Epithelial cell of proximal tubule (primary cell): ENCODE measurements at places on chromosomes 5 and 9.

- DNase-seq: no peak
Measured at GRCh38 chr5:21807953-21808352, 1045.2 kb downstream of the CDH12 start.

DNA sequence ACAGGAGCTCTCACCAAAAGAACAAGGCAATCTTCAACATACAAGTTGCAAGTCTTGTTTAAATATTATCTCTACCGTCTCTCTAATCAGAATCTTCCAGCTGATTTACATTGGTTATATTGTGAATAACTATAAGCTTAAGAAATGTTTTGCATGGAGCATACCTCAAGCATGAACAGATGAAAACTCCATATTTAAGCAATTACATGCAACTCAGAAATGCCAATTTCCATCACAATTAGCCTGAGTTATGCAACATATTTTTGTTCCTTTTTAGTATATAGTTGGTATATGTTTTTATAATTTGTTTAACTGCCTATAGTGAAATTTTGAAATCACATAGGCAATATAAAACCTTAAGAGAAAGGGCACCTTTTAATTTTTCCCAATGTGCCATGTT, 142.5 kb downstream of the DENND1A start:
- DNase-seq: no peak

DNA sequence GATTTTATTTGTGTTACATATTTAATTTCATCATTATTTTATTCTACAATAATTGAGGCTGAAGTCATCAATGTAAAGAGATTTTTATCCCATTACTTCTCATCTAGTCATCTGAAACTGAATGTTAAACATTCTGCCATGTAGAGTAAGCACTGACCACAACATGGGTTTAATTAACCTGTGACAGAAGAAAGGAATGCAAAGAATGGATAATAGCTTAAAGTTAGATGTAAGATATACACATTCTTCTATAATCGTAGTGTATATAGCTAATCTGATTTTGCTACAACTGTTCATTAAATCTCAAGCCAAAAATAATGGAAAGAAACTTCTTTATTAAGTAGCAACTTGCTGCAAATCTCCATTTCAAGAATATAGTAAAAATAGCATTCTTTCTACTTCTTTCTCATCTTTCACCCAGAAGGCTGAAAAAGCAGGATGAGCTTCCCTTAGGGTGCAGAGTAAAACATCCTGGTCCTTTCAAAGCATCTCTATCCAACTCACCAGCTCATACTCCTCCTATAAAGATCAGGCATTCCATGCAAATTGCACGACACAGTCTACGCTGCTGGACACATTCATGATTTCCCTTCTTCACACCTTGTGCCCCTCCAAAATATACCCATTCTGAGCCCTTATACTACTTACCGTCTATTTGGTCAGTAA, 115.2 kb downstream of the EFNA5 start:
- no peak for DNase-seq

DNA sequence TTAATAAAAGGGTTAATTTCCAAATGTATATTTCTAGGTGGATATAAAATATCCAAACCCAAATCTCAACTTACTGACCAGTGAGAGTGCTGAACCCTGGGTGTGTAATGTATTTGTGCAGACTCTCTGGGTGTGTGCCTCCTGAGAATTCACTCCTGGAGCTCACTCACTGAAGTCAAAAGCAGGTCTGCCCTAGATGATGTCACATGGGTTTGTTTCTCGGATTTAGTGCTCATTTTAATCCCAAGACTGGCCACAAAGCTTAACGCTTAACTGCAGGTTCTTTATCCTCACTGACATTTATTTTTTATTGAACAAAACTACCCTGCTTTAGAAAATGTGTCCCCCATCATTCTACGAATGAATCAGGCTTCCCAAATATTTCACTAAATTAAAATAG, 179.4 kb downstream of the PPP2R2B start:
- no peak for DNase-seq

- DNase-seq: no peak
Measured at GRCh38 chr5:26569241-26569928, 469.0 kb downstream of the CDH9 start.

DNA sequence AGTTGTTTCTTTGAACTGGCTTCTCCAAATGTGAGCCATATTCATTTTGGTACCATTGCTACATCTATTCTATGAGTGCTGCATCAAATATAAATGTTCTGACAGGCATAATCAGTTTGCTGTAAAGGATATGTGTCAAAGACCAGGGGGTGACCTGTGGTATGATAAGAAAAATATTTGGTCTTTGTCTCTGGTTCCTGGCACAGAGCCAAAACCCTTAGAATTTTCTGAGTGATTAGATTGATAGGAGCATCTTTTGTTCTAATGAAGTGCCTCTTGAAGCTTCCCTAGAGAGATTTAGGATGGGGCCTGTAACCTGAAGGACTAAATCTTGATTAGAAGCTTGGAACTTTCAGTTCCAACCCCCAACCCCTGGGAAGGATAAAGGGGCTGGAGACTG, 256.3 kb downstream of the NNT start:
- DNase-seq: no peak
